Stomach (tissue), 19 donors: ENCODE measurements at places on chromosomes 2 and 18. TPM values are rescaled to one million over a fixed set of nuclear protein-coding genes. Genes with fewer than 3 reads are reported as not detected.

Gene GRP
- 2.4 TPM for total RNA-seq

Gene DLX2
- not detected for total RNA-seq

Gene MOGAT1
- not detected for total RNA-seq

Gene CSRNP3
- 0.87 TPM for total RNA-seq

Gene FAM136A
- total RNA-seq, result 5.3 TPM

Gene ANO7
- total RNA-seq, result 98.7 TPM

Gene TMSB10
- total RNA-seq, result 1,987 TPM

Gene GPR35
- total RNA-seq, result 35.5 TPM

Gene ALLC
- not detected for total RNA-seq

Gene ANKAR
- total RNA-seq, result 2.0 TPM

Gene KCNG3
- 0.43 TPM for total RNA-seq

DNA sequence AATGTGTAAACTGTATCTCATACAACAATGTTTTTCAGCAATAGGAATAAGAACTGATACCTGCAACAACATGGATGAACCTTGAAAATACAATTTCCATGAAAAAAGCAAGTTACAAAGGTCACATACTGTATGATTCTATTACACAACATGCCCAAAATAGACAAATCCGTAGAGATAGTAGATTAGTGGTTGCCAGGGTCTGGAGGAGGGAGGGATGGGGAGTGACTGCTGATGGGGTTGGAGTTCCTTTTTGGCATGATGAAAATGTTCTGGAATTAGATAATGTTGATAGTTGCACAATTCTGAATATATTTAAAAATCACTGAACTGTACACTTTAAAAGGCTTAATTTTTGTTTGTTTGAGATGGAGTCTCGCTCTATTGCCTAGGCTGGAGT is 33.8 kb downstream of the UBXN4 start:
- no peak for DNase-seq

DNA sequence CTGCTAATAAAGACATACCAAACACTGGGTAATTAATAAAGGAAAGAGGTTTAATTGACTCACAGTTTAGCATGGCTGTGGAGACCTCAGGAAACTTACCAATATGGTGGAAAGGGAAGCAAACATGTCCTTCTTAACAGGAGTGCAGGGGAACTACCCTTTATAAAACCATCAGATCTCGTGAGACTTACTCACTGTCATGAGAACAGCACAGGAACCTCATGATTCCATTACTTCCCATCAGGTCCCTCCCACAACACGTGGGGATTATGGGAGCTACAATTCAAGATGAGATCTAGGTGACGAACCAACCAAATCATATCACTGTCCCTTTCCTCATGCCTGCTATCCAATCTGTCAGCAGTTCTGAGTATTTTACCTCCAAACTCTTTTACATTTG is 586.7 kb downstream of the TDRD15 start:
- DNase-seq, result no peak

DNA sequence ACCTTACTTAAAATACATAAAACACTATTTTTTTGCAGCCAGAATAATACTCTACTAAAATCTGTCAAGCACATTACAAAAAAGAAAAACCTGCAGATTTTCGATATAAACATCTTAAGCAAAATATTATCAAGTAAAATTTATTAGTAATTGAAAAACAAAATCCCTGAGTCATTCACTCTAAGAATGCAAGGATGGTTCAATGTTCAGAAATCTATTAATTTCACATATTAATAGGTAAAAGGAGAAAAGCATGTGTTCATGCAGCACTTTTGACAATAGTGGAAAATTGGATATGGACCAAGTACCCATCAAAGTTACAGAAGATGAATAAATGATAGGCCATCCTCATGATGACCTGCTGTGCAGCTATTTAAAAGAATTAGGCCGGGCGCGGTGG is 66.2 kb upstream of the OTOS start:
- DNase-seq, result no peak

DNA sequence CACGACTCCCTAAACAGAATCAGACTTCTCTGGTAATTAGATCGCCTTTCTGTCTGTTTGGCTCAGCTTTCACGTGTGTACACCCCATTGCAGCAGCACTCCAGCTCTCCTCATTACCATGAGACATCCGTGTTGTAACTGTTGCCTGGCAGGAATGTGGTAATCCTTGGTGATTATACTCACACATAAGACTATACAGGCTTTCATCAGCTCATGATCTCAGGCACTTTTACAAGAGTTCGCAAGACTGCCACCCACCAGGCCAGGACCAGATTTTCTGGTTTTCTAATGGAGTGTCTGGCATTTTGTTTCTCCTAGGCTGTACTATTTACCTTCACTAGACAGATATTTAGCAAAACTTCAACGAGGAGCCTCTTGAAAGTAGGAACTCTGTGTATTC is 50.2 kb downstream of the ACVR1 start:
- DNase-seq, result no peak

GRCh38 chr2:26521913-26522180 is 43.9 kb upstream of the OTOF start:
- no peak for DNase-seq

DNA sequence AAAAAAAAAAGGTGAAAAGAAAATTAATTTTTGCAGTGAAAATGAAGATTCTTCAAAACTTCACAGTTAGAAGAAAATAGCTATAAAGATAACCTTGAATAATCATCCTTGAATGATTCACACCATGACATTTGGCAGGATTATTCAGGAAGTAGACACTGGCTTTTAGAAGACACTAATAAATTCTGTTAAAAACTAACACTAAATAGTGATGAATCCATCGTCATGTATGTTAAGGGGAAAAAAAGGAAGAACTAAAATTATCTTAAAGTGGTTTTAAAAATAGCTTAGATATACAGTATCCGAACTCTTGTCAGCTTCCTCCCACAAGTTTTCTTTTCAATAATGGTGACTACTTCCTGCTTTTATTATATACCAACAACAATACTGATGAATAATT is 10.2 kb downstream of the USP37 start:
- no peak for DNase-seq

DNA sequence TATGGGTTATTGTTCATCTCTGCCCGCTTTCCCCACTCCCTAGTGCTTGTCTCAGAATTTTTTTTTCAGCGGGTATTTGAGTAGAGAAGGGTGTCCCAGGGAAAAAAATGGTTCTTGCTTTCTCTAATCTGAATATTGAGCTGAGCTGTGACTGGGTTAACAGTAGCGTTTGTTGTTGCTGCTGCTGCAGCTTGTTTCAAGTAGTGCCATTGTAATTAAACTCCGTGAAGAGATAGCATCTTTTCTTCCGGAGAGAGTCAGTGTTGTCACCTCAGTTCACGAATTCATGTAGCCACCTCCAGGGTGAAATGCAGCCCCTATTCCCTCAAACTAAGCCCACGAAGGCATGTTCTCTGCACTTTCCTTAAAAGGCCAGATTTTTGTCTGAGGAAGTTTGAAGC is 1.5 kb upstream of the AAK1 start:
- DNase-seq, result peak; percentile 51

DNA sequence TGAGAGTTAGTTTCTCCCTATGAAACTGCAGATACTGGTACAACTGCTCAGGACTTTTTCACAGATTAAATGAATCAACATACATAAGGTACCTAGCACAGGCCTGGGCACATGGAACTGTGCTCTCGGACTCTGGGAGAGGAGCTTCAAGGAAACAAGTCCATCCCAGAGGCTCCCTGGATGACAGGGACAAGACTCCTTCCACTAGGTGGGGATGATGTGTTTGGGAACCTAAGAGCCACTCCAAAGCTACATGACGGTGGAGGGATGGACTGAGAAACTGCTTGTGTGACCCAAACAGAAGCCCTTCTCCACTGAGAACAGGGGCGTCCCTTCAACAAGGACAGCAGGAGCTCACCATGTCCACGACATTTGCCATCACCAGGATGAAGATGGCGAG is 37.1 kb downstream of the CENPO start:
- DNase-seq, result no peak

DNA sequence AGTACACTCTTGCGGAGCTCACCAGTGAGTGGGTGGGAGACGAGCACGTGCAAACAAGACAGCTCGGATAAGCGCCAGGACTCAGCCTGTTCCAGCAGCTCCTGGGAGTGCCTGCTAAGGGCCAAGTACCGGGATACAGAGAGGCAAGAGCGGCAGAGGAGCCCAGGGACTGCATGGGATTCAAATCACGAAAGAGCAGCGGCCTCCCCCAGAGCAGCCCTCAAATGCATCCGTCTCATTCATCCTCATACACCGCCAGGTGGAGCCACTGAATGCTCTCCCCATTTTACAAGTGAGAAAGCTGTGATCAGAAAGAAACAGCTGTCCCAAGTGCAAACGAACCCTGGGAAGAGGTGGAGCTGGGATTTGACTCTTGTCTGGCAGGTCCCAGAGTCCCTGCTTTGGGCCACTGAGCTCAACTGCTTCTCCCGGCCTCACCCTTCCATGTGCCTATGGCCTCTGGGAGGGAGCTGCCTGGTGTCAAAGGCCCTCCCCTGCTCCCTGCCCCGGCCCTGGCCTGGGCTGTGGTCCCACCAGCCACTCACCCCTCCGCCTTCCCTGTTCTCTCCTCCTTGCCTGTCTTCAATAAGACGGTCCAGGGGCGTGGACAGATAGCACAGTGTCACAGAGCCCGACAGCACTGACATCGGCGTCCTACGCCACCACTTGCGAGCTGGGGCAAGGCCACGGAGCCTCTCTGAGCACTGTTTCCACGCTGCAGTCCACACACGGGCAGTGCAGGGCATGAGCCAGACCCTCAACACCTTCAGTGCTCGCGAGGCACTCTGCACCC is 72.8 kb upstream of the TAF1B start:
- DNase-seq, result peak; percentile 91

GRCh38 chr18:25167612-25168410 is 184.2 kb downstream of the ZNF521 start:
- DNase-seq, result no peak

DNA sequence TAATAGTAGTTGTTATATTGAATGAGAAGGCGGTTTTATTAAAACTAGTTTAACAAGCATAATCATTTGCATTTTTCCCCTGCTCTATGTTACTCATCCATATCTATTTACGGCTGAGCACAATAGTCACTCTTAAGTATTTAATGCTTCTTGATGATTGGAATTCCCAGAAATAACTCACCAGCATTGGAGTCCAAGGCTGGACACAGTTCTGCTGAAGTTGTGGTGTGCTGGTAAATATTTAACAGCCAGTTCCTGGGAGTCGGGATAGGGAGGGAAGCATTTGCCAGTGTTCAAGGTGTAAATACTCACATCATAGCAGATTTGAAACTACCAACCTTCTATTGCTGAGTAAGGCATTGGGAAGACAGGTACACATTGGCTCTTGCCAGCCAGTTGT is 315.1 kb downstream of the MTX2 start:
- no peak for DNase-seq

GRCh38 chr2:17621781-17622180 is 81.3 kb downstream of the VSNL1 start:
- no peak for DNase-seq

DNA sequence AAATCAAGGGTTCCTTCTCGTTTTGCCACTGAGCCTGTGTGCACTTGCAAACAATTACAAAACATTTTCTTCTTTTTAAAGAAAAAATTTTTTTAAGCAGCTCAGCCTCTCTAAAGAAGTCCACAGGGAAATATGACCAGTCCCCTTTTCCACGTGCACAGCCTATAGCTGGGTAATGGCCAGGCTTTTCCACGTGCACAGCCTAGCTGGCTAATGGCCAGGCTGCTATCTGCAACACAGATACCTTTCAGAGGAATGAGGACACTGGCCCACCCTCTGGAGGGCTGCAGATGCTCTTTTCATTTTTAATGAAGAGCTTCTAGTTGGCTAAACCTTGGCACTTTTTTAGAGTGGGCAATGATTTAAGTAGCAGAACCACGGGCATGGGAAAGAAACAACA is 46.3 kb downstream of the ASB18 start:
- DNase-seq, result no peak
